ENCODE measurements at places on chromosomes 5 and 9.

GRCh38 chr9:126957687-126958053 is 43.1 kb downstream of the RALGPS1 start:
- peak; percentile 39 for DNase-seq

- peak; percentile 34 for DNase-seq
These were observed 485.7 kb upstream of the TUSC1 start for GRCh38 chr9:26163931-26164330.

- DNase-seq = no peak
These were observed 110.0 kb downstream of the ROR2 start for GRCh38 chr9:91839926-91840465.

DNA sequence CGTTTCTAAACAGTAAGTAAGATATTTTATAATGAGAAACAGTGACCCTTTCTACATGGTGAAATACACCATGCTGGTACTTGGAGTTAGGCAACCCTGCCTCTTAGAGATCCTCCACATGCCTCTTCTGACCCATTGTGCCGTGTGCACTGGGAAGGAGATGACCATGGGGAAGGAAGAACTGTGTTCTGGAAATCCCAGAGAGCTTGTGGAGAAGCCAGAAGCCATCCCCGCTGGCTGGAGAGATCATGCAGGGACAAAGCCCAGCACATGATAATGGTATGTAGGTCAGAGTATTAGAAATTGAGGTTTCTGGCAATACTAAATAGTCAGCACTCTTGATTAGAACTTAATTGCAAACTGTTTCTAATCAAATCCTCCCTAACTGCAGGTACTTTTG is 307.3 kb downstream of the FBXL7 start:
- peak; percentile 14 for DNase-seq

GRCh38 chr5:98933445-98934072 is 4.8 kb upstream of the CHD1 start:
- DNase-seq = no peak

DNA sequence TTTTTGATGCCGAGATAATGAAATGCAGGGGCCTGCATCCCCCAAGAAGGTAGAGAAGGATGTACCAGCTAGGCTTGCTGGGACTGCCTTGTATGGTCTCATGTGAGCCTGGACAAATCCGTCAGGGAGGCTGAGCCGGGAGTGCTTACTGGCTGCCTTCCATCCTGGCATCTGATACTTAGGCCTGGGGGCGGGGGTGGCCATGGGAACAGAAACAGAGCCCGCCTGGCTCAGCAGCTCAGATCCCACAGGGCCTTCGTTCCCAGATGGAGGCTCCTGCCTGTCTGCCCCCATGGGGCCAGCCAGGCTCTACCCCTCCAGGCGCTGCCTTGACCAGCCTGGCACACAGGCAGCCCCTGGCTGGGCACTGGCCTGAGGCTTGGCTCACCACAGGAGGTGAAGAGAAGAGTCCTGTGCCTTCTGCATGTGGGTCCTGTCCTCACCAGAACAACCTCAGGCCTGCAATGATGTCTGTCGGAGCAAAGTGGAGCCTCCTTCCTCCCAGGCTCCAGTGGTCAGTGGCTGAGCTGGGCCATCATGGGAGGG is 10.5 kb upstream of the SPATA31E1 start:
- peak; percentile 29 for DNase-seq

- peak; percentile 71 for DNase-seq
These were observed 54.9 kb upstream of the ZSWIM6 start for GRCh38 chr5:61277190-61277589.

DNA sequence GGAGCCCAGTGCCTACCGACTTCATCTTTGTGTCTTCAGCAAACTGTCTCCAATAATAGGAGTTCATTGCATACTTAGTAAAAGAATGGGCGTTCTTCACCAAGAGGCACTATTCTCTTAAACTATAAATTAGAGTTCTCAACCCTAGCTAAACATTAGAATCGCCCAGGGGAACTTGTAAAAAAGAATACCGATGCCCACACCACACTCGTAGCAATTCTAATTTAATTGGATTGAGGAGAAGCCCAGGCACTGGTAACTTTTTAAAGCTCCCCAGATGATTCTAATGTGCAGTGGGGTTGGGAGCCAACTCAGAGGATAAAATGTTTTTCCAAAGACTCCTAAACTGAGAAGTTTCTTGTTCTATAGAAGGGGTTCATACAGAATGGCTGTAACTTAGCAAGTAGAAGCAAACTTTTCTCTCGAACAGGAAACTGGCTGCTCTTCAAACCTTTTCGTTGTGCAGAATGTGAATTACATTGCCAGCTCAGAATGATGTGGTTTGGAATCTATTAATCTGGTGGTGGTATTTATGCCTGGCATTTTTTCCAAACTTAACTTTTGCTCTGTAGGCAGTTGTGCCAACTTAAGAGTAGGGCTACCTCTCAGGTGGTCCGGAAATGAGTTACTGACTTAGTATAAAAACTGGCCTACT is 26.4 kb upstream of the NFIB start:
- no peak for DNase-seq

DNA sequence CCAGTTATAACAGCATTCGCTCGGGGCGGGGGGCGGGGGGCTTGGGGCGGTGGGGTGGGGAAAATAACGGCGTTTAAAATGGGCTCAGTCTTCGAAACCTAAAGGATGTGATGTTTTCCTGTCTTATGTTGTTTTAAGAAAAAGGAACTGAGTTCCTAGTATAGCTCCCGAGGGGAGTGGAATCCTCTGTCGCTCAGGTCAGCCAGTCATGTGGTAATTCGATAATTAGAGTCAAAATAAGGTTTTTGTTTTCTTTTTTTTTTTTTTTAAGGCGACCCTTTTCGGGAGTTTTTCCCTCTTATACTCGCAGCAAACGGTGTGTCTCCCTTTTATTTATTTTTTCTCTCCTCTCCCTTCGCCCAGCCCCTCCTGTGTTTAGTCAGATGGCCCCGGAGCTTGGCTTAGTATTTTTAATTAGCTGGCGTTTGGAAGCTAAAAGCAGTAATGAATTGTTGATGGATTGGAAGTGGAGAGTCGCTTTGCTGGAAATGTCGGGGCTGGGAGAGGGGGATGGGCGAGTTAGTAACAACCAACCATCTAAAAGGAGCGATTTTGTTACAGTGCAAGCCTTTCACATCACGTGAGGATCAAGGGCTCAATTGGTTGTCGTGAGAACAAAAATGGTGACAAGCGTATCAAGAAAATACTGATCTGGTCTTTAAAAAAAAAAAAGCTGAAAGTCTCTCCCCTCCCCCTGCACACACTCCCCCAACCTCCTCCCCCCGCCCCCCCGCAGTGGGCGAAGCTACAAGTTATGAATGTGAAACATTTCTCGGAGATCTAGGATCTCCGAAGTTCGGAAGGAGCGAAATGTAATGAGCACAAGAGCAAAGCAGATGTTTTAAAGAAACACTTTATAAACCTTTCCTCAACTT is 714 bp upstream of the ZNF608 start:
- DNase-seq = peak; percentile 93

- DNase-seq = no peak
These were observed 150.2 kb downstream of the SGCD start for GRCh38 chr5:156477196-156477595.

DNA sequence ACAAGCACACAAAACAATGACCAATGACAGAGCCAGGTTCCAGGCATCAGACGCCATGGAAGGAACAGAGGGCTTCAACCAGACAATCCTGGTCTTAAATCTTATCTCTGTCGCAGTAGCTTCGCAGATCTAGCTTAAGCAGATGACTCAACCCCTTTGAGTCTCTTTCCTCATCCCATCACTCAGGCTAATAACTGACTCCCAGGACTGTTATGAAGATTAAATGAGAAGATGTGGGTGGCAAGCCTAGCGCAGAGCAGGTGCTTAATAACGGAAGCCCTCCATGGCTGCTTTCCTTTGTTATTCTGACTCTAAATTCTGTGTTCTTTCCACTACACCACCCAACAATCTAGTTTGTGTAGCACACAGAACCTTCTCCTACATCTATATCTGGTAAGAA is 110.9 kb downstream of the SLC24A2 start:
- DNase-seq = no peak

DNA sequence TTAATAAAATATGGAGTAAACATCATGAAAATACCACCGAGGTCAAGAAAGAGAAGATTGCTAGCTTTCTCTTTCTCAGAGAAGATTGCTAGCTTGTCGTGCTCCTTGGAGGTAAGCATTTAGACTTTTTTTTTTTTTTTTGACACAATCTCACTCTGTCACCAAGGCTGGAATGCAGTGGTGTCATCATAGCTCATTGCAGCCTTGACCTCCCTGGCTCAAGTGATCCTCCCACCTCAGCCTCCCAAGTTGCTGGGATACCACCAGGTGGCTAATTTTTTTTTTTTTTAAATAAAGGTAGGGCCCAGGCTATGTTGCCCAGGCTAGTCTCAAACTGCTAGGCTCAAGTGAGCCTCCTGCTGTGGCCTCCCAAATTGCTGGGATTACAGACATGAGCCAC is 26.3 kb upstream of the CPLANE1 start:
- no peak for DNase-seq

- DNase-seq = peak; percentile 8
These were observed 18.2 kb upstream of the STK32A start for GRCh38 chr5:147216552-147217154.

GRCh38 chr9:19298436-19299000 is 68.0 kb downstream of the DENND4C start:
- DNase-seq = no peak

DNA sequence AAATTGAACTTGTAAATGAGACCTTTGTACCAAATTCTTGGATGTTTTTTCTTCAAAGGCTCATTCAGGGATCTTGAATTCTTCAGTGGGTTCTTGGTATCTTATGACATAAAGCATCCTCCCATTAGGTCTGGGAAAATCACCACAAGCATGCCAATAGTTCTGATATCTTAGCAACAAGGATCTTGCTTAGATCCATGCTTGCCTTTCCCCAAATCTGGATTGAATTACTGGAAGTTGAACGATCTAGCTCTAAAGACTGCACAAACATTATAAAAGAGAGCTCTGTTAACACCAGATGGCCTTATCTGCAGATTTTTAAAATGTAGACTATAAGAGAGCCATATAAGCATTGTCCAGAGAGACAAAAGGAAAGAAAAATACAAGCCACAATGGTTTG is 266.3 kb downstream of the RAB3C start:
- DNase-seq = no peak
